ENCODE measurements at places on chromosomes 2 and 18. TPM values are rescaled to one million over a fixed set of nuclear protein-coding genes. Genes with fewer than 3 reads are reported as not detected.
A peak's percentile ranks its signal among the peaks of the same experiment; 100 is the strongest.

DNA sequence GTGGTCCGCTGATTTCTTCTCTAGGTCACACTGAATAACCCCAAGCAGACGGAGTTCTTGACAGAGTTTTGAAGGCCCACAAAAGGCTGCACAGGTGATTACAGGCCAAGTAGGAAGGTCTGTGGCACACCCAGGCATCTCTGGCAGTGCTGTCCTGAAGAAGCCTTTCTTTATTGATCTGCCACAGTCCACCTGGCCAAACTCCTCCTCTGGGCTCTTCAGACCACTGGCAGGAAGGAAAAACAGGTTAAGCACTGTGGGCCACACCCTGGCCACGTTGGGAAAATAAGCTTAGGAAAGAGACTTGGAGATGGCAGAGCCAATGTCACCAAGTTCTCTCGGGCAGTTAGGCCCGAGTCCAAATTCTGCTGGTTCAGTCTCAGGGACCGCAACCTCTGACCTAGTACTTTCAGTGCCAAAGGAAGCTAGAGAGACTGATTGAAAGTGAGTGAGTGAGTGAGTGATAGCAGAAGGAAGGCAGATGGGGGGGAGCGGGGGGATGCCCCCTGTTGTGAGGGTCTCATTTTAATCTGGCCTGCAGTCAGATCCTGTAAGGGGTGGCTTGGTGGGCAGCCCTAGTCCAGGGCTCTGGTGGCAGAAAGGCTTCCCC, 102.9 kb downstream of the TGFA start:
- no peak for DNase-seq

GRCh38 chr2:179512281-179513035, 247.8 kb upstream of the SESTD1 start:
- no peak for DNase-seq

- no peak for DNase-seq
Observed at GRCh38 chr18:57889841-57890240, 86.7 kb upstream of the ATP8B1 start.

DNA sequence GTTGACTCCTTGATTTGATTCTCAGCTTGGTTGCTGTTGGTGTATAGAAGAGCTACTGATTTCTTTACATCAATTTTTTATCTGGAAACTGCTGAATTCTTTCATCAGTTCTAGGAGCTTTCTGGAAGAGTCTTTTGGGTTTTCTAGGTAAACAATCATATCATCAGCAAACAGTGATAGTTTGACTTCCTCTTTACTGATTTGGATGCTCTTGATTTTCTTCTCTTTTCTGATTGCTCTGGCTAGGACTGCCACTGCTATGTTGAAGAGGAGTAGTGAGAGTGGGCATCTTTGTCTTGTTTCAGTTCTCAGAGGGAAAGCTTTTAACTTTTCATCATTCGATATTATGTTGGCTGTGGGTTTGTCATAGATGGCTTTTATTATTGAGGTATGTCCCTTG, 140.5 kb downstream of the ZNF236 start:
- DNase-seq, result no peak

DNA sequence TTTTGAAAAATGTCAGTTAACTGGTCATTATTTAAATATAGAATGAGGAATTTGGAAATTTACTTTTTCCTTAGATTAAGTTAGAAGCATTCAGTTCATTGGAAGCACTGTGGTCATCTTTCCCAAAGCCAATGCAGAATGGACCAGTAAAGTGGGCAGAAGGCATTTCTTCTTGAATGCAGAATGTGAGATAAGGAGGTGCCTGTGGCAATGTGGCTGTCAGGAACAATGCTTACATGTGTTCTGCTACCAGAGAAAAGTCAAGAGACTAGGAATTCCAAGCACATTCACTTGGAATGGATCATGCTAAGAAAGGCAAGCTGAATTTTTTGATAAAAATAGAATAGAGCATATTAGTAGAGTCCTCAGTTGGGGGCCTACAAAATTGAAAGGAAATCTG, 295.0 kb upstream of the KCNH7 start:
- no peak for DNase-seq

- no peak for DNase-seq
Observed at GRCh38 chr2:6852195-6852594, 13.5 kb downstream of the CMPK2 start.

DNA sequence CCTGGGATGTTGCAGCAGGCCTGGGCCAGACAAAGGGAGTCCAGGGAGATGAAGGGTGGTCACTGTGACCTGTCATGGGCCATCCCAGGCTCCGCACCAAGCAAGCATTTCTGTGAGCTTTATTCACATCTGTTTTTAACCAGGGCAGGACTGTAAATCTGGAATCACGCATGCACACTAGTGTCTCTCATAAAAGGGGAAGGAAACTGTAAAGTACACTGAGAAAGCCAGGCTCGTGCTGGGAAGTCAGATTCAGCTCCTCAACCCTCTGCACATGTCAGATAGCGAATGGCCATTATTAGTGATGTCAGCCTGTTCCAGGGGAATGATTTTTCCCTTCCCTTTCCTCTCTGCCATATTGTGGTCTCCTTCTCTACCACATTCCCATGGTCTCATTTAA, 818.6 kb upstream of the RAB6C start:
- no peak for DNase-seq

GRCh38 chr18:34786162-34786741, 76.2 kb downstream of the DTNA start:
- DNase-seq, result no peak

DNA sequence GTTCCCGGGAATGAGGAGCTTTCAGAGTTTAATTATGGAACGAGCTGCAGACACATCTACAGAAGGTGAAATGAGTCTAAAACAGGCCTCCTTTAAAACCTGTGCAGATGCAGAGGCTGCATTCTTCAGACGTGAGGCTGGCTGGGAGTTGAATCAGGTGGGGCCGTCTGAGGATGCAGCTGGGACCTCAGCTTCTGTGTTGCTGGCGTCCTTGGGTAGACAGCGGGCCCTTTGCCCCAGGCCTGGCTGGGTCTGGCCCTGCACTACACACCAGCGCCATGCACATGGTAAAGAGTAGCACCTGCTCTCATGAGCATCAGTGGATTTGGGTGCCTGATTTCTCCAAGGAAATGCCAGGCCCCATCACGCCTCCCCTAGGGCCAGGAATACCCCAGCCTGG, 67.3 kb downstream of the TMEM18 start:
- no peak for DNase-seq

DNA sequence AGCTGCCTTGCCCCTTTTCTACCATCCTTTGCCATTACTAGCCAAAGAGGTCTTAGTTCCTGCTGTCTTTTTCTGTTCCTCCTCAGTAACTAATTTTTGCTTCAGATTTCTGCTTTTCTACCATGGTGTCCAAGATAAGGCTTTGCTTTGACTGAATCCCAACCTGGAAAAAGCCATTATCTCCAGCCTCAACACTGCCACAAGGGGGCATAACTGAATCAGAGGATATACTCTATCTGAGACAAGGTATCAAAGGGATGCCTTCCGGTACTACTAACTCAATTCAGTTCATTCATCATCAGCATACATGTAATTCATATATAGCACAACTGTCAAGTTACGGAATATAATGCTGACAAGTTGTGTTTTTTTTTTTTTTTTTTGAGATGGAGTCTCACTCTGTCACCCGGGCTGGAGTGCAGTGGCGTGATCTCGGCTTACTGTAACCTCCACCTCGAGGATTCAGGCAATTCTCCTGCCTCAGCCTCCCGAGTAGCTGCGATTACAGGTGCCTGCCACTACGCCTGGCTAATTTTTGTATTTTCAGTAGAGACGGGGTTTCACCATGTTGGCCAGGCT, 11.4 kb downstream of the OSGEPL1 start:
- no peak for DNase-seq

DNA sequence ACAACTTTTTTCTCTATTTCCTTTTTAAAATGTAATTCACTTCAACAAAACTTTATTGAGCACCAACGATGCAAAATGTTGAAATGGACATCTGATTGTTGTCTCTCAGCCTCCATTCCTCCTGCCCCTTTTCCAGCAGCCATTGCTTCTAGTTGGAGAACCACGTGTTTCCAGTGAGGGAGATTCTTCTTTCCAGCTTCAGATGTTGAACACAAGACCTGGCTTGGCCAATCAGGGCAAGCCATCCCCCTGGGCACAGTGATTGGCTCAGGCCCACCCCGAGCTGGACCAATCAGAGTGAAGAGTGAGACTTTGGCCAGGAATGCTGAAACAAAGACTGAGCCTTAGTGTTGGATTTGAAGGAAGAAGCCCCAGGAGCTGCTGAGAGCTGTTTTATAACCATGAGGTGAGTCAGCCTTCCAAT, 59.0 kb downstream of the E2F6 start:
- peak; percentile 44 for DNase-seq

GRCh38 chr2:96245609-96246390, 20.0 kb downstream of the TMEM127 start:
- DNase-seq, result no peak

VAMP5 gene
- 53.4 TPM for polyA plus RNA-seq

HAAO gene
- 25.2 TPM for polyA plus RNA-seq

FOXD4L1 gene
- polyA plus RNA-seq, result not detected

CD207 gene
- not detected for polyA plus RNA-seq

GREB1L gene
- 0.91 TPM for polyA plus RNA-seq

PAIP2B gene
- 10.2 TPM for polyA plus RNA-seq

RUFY4 gene
- polyA plus RNA-seq, result 0.30 TPM

TCF7L1 gene
- 48.0 TPM for polyA plus RNA-seq

CCDC68 gene
- polyA plus RNA-seq, result 62.2 TPM

All from right lung (tissue), 10 donors.